ENCODE measurements at places on chromosomes 3 and 15. TPM values are rescaled to one million over a fixed set of nuclear protein-coding genes. Genes with fewer than 3 reads are reported as not detected.

The GPR62 gene
- total RNA-seq = not detected

The GRM2 gene
- 0.12 TPM for total RNA-seq

The KY gene
- total RNA-seq = 1.9 TPM

The CCR3 gene
- total RNA-seq = 0.94 TPM

The CPEB1 gene
- 1.7 TPM for total RNA-seq

Data from smooth muscle cell of the coronary artery (primary cell).